Keratinocyte (primary cell): ENCODE measurements at places on chromosomes 2 and 18. TPM values are rescaled to one million over a fixed set of nuclear protein-coding genes. Genes with fewer than 3 reads are reported as not detected.

Gene AOX1
- 8.3 to 13.1 TPM (median 12.2 TPM) in 3 replicates for polyA plus RNA-seq

Gene NCK2
- polyA plus RNA-seq, result 24.2 to 54.8 TPM (median 31.4 TPM) in 3 replicates

Gene SPP2
- polyA plus RNA-seq, result 0.13 to 0.14 TPM in 2 of 3 replicates, not detected in the other

Gene GYPC
- polyA plus RNA-seq, result not detected in 3 replicates

Gene RAMP1
- polyA plus RNA-seq, result 0.37 to 2.0 TPM (median 0.69 TPM) in 3 replicates
